ENCODE measurements at places on chromosomes 3 and 15.

DNA sequence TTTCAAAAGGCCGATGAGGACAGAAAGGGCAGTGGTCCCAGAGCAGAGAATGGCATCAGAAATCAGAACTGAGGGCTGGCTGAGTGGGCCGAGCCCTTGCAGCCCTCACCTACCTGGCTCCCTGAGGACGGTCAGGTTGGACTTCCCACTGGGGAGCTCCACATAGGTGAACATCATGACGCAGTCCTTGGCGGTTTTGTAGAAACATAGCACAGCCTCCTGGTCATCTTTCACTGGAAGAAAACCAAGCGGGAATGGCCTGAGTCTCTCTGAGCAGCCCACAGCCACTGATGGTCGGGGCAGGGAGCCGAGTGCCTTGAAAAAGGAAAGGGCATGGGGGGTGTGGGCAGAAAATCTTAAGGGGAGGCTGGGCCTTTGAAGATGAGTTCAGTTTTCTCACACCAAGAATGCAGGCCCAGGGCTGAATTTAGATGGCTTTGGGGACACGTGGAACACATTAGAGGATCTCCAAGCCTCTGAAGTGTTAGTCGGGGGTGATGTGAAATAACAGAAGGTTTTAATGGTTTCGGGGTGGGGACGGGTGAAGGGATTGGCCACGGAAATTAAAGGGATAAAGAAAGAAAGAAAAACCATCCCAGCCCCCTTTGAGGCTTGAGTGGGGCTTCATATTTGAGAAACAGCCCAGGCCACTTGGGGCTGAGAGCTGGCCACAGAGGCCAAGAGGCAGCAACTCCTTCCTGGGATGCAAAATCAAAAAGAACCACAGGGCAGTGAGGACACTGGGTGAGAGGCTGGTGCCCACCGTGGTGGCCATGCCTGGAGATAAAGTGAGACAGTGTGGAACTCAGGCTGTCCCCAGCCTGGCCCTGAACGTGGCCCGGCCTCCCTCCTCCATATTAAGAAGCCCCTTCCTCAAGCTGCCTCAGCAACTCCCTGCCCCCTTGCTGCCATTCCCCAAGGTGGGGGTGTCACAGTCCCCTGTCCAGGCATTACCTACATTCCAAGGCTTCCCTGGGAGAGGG lies 36.2 kb downstream of the UMPS start:
- H3K4me3 ChIP-seq, result no peak overlapping the region
- no peak for DNase-seq
- peaks cover 7% of the 10 kb centered on the region for H3K4me1 ChIP-seq
- H3K27me3 ChIP-seq, result no peaks in the 10 kb centered on the region
- H3K36me3 ChIP-seq, result peaks cover 70% of the 10 kb centered on the region

DNA sequence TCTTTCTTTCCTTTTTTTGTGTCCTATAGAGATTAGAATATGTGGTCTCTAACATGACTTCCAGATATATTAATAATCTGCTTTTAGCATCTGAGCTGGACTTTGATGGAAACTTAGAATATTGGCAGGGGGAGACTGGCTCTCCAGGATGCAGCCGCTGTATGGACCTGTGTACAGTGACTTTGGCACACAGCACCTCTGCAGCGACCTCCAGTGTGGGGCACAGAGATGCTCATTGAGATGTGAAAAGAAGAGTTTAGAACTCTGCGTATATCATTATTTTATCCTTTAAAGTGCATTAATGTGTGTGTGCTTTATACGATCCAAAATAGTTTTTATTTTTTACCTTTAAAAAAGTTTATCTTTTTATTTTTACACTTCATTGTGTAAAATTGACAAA lies 18.3 kb downstream of the CFAP161 start:
- H3K4me3 ChIP-seq, result no peak overlapping the region
- no peaks in the 10 kb centered on the region for H3K27me3 ChIP-seq
- no peak for DNase-seq
- no peak overlapping the region for H3K27ac ChIP-seq
- no peaks in the 10 kb centered on the region for H3K36me3 ChIP-seq

- no peaks in the 10 kb centered on the region for H3K4me1 ChIP-seq
- no peaks in the 10 kb centered on the region for H3K36me3 ChIP-seq
- DNase-seq, result no peak
- no peak overlapping the region for H3K4me3 ChIP-seq
- no peaks in the 10 kb centered on the region for H3K27me3 ChIP-seq
- no peak overlapping the region for H3K27ac ChIP-seq
Measured at GRCh38 chr3:16122155-16122554, 52.3 kb upstream of the GALNT15 start.

DNA sequence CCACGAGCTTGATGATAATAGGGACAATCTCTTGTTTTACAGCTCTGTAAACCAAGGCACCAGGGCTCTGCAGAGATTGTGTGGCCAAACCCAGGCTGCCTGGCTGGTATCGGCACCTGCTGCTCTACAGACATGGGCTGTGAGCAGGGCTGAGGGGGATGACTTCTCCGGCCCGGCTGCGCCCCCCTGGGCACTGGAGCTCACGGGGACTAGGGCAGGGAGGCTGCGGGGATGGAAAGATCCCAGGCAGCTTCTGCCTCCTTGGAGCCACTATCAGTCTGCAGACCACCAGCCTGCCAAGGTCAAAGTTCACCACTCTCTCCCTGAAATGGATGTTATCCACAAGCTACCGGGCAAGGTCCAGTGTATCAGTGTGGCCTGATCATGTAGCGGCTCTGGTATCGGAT lies 22.0 kb upstream of the PIGZ start:
- no peaks in the 10 kb centered on the region for H3K4me1 ChIP-seq
- no peaks in the 10 kb centered on the region for H3K27me3 ChIP-seq
- H3K36me3 ChIP-seq, result no peaks in the 10 kb centered on the region
- H3K4me3 ChIP-seq, result no peak overlapping the region
- no peak for DNase-seq

Measured in SK-N-SH (cell line).